ENCODE measurements at places on chromosomes 4 and X.
A peak's percentile ranks its signal among the peaks of the same experiment; 100 is the strongest.

- no peak for DNase-seq
Observed at GRCh38 chrX:131217989-131218388, 71.1 kb downstream of the IGSF1 start.

DNA sequence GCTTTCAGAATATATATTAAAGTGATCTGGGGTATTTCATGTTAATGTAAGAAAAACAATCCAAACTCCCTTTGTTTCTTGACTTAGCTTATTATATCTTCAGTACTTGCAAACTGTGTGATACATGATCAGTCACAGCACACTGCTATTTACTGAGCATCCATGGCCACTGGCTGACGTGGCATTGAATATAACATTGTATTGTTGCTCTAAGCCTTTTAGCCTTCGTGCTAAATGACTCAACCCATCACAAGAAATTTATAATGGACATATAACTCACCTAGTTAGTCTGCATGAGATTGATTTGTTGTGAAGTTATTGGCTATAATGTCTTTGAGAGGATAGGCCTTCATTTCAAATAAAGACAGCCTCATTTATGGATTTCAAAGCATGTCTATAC lies 642.6 kb downstream of the IL1RAPL1 start:
- no peak for DNase-seq

- DNase-seq: no peak
Observed at GRCh38 chr4:95761426-95761825, 78.5 kb upstream of the PDHA2 start.

DNA sequence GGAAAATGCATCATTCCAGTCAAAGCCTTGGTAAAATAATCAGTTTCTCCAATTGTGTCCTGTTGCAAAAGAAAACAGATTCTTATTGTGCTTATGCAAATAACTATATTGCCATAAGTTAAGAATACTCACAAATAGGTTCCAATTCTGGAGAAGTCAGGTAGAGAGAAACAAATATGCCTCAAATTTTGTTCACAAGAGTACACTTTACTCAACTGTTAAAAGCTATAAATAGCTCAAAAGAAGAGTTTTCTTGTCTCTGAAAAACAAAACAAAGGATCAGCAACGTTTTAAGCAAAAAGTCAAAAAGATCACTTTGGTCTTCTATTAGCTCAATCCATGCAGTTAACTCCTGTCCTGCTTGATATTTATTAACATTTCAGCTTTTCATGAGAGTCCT lies 21.9 kb downstream of the SYTL5 start:
- no peak for DNase-seq

DNA sequence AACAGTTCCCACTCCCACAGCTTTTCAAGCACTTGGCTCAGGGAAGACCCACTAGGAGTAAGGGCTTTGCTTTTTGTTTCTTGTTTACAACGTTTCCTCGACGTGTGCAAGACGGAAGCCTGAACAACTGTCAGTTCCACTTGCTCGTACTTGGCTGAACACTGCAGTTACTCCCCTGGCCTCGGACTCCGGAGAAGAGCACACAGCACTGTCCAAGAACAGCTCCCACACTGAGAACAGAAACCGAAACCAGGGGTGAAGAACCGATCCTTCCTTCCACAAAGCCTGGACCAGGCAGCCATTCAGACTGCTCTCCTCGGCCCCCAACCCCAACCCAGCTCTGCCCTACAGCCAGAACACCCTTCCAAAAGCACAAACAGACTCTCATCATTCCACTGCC lies 25.5 kb downstream of the IRF2 start:
- DNase-seq: peak; percentile 85

GRCh38 chr4:53161787-53162433 lies 204.0 kb downstream of the SCFD2 start:
- DNase-seq: no peak

DNA sequence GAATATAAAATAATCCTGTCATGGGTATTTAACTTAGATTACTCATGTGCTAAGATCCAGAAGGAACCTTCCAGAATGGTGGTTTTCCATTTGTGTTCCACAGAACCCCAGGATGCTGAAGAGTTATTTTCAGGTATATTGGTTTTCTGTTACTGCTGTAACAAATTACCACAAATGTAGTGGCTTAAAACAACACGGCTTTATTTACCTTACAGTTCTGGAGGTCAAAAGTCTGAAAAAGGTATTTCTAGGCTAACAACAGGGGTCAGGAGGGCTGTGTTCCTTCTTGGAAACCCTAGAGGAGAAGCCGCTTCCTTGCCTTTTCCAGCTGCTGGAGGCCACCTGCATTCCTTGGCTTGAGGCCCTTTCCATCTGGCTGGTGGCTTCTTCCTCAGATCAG lies 57.9 kb upstream of the HPSE start:
- DNase-seq: no peak

DNA sequence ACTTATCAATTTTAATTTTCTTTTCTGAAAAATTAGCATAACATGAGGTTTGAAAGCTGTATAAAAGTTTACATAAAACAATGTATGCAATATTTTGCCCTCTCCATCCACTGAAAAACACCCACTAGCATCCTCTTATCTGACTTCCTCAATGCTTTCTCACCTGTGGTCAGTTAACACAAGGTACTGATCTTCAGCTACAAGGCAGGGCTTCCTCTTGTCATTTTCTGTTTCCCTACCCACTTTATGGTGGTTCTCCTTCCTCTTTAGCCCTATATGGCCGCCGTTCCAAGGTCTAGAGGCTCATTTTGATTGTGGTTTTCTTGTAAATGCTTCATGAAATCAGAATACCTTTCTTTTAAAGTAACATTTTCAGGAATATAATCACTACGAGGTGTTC lies 618.6 kb upstream of the CPEB2 start:
- no peak for DNase-seq

- DNase-seq: no peak
Observed at GRCh38 chr4:183287309-183287659, 32.8 kb downstream of the CLDN22 start.

DNA sequence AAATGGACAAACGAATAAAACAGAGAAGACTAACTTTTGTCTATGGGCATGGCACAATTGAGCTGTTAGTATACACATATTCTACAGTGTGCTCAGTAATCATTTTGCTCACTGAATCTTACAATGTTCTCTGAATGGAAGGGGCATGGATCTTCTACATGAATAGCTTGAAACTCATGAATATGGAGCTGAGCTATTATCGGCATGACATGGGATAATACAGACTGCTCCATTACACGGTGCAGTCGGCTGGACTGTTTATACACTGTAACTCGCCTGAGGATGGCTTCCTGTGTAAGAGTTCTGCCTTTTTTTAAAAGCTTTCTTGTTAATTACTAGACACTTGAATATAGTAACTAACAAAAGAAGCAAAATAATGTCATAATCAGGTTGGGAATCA lies 368.5 kb upstream of the MAD2L1 start:
- no peak for DNase-seq

DNA sequence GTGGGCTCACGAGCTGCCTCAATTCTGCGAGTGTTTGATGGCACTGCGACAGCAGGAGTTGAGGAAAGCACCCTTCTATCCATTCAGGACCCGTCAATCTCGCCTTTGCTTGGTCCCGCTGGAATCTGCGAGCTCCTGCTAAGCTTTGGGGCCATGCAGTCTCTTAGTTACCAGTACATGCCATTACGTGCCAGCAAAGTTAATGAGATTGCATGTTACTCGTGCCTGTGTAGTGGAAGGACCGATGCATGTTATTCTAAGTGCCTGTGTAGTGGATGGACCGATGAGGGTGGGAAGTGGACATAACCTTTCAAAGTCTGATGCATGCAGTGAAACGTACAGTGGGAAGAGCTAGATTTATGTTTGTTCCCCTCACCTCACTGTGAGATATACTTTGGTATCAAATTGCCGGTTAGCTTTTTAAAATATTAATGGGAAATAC lies 569 bp downstream of the RPS3A start:
- peak; percentile 29 for DNase-seq

DNA sequence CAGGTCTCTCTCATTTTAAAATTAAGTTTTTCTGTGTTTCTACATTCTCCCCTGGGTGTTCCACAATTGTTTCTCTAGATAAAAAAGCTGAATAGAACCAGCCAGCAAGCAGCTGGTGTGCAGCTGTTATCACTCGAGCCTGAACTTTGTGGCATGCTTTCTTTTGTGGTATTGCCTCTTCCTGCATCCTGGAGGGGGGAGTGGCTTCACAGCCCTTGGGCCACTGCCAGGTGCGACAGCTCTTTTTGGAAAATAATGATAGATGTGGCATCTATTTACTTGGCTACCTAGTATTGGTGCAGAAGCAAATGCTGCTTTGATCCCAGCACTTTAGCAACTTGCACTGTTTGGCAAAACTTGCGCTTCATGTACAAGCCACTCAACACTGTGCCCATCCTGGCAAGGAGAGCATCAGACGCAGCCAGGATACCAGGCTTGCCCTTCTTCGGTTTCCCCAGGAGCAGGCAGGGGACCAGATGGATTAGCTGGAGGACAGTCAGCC lies 69.4 kb downstream of the HMGB2 start:
- DNase-seq: peak; percentile 51

- DNase-seq: no peak
Observed at GRCh38 chrX:64394059-64394873, 986 bp downstream of the MTMR8 start.

GRCh38 chrX:149758068-149758714 lies 15.7 kb upstream of the HSFX1 start:
- no peak for DNase-seq
